Fibroblast of skin of right quadriceps (primary cell): ENCODE measurements at places on chromosomes 13 and 19.

DNA sequence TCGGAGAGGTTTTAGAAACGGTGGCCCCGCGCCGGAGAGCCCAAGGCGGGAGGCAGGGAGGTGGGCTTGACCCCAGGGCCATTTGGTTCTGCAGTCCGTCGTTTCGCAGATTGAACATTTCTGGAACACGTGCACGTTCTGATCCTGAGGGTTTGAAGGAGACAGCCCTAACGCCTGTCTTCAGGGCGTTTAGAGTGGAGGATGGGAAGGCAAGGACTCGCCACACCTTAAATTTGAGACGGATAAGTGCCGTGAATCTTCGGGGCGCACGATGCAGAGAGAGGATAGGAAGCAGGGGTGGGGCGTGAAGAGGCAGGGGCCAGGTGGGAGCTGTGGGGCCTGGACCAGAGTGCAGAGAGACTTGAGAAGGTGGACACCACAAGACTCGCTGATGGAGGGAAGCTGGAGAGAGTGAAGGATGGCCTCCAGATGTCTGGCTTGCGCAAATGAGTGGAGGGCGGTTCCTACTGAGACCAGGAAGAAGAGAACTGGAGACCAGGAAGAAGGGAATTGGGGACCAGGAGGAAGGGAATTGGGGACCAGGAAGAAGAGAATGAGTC, 804 bp upstream of the MIER2 start:
- no peak for DNase-seq

DNA sequence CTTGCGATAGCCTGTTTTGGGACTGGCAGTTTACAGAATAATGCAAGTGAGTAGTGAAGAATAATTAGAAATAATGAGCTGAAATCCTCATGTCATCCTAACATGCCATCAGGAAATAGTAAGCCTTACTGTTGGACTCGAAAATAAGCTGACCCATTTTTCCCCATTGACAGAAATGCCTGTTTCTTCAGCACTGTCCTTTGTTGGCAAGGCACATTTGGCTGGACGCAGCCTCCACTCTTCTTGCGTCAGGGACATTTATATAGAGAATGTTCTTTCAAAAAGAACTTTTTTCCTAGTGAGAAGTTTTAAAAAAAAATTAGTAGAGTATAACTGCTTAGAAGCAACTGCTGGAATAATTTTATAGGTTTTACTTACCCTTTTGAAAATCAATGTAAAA, 47.1 kb downstream of the ARHGAP35 start:
- DNase-seq = no peak

GRCh38 chr19:9498183-9498902, at the start of gene ZNF560:
ZNF560 (minus strand) TSS chr19:9498616; CDS start chr19:9475313, 23,303 bp downstream.
- DNase-seq = peak; percentile 44

DNA sequence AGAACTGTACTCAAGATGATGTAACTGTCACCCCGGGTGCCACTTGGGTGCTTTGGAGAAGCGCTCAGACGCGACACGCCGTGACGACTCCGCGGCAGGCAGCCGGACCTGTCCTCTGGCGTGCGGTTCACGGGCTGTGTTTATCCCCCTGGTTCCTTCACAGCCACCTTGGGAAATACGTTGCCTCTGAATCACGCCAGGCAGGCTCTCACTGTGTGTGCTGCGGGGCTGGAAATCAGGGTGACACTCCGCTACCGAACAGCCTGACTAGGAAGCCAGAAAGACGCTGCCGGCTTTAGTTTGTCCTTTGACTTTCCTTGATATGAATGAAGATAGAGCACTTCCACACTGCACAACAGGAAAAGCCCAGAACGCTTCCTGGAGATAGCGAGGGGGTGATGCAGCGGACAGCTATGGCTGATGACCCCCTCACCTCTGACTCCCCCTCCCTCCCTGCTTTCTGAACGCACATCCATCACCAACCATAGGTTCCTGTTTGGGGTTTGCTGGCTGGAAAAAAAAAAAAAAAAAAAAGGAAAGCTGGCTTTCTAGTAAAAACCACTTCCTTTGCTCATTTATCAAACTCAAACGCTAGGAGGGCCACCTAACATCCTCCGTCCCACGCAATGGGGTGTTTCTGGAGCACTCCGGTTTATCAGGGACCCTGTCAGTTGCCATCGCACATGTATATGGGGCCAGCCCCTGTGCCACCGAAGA, 3.7 kb upstream of the GP6 start:
- DNase-seq = no peak

GRCh38 chr19:50231821-50232220, 28.4 kb downstream of the MYH14 start:
- DNase-seq = no peak

DNA sequence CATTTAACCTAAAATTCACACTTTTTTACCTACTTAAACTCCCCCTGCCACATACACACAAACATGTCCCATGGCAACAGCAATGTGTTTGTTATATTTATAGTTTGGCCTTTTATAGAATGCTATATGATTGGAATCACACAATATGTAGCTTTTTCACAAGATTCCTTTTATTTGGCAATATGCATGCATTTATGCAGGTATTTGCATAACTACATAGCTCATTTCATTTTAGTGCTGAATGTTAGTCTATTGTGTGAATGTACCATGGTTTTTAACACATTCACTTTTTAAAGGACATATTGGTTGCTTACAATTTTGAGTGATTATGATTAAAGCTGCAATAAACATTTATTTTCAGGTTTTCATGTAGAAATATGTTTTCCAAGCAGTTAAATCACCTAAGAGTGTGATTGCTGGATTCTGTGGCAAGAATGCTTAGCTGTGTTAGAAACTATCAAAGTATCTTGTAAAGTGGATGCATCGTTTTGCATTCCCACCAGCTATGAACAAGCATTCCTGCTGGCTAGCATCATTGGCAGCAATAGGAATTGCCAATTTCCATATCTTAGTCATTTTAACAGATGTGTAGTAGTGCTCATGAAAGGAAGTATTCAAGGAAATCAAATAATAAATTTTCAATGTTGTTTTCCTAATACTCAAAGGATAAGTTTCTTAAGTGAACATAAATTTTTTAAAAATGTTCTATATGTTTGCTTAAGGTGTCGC, 557.0 kb downstream of the SLITRK1 start:
- peak; percentile 79 for DNase-seq

GRCh38 chr19:13078897-13079541, 23.6 kb downstream of the LYL1 start:
- peak; percentile 34 for DNase-seq

- peak; percentile 62 for DNase-seq
Measured at GRCh38 chr19:44846455-44847143, 502 bp downstream of the NECTIN2 start.

DNA sequence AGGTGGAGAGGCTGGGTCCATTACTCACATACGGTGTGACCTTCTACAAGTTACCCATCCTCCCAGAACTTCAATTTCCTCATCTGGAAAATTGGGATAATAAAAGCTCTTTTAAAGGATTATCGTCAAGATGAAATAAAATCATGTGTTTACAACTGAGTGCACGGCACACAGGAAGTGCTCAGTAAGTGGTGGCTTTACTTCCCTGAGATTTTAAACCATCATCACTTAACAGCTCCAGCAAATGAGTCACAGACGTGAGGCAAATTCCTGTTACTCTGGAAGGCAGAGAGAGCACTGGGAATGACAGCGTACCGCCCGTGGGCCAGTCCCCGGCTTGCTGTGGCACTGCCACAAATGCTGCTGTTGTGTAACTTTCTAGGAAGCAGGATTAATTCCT, 64.1 kb downstream of the MRPL57 start:
- DNase-seq = peak; percentile 81

DNA sequence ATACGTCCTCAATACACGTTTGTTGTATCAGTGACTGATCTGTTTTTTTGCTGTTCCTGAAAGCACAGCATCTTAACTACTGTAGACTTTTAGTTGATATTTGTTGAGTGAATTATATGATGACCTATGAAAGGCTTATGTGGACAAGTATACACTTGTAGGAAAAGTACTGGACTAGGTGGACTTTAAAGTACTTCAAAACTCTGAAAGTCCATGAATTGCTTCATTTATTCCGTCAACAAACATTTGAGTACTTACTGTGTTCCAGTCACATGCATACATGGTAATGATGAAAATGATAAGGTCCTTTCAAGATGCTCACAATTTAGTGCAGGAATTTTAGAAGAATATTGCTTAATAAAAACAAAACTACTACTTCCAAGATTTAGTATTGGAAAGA, 3.1 kb downstream of the WDFY2 start:
- no peak for DNase-seq

DNA sequence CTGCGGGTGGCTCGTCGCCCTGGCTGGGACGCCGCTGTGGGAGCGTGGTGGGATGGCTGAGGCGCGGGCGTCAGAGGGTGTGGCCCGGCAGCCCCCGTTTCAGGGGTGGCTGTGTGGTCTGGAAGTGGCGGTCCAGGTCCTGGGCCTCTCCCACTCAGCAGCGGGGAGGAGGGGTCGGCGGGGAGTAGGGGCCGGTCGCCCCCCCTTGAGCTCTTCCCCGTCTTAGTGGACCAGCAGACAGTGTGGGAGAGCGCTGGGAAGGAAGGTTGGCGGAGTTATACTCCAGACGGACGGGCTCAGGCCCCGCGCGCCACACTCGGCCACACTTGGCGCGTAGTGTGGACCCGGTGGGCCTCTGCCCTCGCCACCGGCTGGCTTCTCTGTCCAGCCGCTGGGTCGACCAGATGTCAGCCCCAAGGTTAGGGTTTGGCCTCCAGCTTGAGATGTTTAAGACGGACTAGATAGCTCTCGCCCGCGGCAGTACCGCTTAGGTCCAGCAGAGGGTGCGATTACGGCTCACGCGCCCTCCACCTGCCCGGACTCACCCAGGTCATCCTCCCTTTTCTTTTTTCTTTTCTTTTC, 21.7 kb upstream of the ZNF429 start:
- DNase-seq = no peak

GRCh38 chr13:99733346-99733745, 232.1 kb downstream of the TM9SF2 start:
- DNase-seq = no peak

DNA sequence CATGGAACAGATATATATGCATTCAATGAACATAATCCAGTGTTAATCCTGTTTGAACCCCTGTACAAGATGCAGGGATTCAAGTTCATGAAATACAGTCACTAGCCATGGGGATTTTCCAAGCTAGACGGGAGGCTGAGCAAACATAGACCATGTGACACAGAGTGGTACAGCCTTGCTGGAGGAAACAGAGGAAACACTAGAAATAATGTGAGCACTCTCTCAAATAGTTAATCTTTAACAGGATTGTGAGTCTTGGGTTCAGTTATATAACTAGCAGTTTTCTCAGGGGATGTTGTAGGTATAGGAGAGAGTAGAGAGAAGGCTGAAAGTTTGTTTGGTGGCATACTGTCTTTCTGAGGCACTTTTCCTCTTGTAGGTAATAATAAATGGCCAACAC, 13.9 kb upstream of the LGALS16 start:
- DNase-seq = no peak

GRCh38 chr13:59690857-59691500, 472.7 kb downstream of the DIAPH3 start:
- DNase-seq = peak; percentile 44

DNA sequence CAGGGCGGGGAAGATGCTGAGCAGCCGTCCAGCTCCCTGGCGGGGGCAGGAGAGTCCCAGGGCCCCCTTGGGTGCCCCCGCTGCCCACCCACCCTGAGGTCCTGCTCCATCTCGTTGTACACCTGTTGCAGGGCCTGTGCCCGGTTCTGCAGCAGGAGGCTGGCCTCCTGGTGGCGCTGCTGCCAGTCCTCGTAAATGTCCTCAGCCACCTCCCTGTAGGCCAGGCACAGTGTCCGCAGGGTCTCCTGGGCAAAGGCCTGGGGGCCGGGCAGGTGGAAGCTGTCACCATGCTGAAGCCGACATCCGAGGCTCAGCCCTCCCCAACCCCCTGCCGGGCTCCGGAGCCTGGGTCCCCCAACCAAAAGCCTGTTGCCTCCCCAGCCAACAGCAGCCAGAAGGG, 20.2 kb downstream of the ATP8B3 start:
- no peak for DNase-seq

DNA sequence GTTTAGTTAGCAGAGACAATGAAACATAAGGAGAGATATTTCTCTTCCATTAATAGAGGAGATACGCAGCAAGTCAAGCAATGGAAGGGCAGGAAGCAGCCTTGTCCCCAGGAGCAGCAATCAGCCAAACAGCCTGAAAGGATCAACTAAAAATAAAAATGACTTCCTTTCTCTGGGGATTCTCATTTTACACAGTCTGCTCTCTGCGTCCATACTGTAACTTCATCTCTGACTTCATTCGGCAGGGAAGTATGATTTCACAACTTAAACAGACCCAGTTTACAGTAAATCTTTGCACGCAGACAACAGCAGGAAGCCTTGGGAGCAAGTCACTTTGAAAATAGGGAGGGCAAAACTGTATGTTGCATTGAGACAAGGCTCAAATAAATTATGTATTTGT, 826.7 kb downstream of the DIAPH3 start:
- DNase-seq = peak; percentile 47

- peak; percentile 78 for DNase-seq
Measured at GRCh38 chr13:98353750-98354149, 176.7 kb upstream of the RNF113B start.
